Activated naive CD4-positive, alpha-beta T cell treated with anti-CD3 and anti-CD28 coated beads for 36 hours (primary cell): ENCODE measurements at places on chromosomes 4 and X.

DNA sequence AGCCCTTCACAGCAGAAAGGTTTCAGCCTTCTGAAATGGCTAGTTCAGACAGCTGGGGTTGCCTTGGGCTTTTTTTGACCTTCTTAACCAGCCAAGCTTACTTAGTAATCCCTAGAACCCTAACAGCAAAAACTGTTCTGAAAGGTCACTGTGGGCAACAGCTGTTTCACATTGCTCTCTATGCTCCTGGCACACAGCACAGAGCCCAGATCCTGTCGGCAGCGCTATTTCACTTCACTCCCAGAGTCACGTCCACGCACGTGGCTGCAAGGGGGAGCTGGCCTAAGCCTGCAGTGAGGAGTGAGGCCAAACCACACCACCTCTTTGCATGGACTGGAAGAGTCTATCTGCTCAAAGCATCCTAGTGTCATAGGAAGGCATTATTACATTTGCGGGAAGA, 32.0 kb upstream of the STS start:
- no peak for DNase-seq

DNA sequence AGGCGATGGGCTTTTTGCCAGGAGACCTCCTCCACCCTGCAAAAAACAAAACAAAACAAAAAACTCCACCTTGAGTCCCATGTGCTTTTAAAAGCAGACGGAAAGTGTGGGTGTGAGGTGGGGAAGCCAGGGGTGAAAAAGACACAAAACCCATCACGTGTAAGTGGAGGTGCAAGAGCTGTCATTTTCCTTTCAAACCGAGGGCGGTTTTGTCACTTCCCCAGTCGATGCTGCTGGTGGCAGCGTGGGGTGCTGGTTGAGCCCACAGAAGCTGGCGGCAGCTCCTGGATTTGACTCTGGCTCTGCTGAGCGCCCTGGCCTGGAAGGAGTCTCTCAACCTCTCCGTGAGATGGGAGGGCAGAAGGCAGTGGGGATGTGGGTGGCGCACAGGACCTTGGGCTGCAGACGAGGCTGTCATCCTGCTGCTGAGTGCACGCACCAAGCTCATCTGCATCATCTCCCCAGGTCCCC, 110.0 kb downstream of the PSAPL1 start:
- no peak for DNase-seq

GRCh38 chr4:138499627-138500026, 257.5 kb upstream of the SLC7A11 start:
- no peak for DNase-seq

GRCh38 chr4:90246816-90247215, 119.6 kb downstream of the CCSER1 start:
- no peak for DNase-seq

DNA sequence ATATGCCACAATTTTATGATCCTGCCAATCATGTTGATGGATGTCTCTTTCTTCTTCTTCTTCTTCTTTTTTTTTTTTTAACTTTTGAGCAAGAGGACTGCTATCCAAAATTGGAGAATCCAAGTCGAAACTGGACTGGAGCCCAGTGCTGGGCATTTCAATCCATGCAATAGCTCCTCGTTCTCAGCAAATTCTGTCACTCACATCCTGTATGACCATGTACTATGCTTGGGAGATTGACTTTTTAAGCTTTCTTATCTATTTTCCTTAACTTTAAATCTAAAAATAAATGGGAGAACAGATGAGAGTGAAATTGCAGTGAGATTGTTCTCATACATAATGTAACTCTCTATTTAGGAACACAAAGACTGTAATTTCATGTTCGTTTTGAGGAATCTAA, 123.0 kb upstream of the PUDP start:
- no peak for DNase-seq

DNA sequence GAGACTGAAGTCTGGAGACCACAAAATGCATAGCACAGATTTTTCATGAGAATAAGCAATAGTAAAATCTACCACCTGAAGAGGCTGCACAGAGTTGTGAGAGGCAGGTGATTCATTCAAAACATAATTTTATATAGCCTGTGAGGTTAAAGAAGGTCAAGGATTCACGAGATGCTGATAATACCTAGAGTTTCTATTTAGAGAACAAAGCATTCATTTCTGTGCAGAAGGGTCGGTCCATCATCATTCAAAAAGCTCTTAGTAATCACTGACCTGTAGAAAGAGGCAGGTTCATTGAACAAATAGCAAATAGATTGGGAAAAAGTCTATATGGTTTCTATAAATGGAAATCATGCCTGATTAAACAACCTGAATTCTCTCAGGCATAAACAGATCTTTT, 26.6 kb downstream of the GABRB1 start:
- DNase-seq = no peak

DNA sequence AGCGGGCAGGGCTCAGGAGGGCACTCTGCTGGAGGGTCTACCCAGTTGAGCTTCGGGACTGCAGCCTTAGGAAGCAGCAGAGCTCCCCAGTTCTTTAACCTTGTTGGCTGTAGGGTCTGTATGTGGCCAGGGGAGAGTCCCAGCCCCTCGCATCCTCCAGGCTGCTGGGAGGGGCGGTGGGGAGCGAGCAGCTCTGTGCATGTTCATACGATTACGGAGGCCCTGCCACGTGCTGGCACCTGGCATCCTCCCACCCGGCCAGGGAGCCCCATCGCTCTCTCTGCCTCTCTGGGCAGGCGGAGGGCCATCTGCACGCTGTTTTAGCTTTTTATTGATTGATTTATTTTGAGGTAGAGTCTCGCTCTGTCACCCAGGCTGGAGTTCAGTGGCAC, 21.2 kb downstream of the NSG1 start:
- no peak for DNase-seq

GRCh38 chrX:24190500-24191156, 41.1 kb downstream of the ZFX start:
- no peak for DNase-seq

- DNase-seq = no peak
Measured at GRCh38 chrX:122464341-122464740, 719.7 kb upstream of the GRIA3 start.

- DNase-seq = no peak
Measured at GRCh38 chrX:41589634-41590270, 99.0 kb upstream of the GPR34 start.

- no peak for DNase-seq
Measured at GRCh38 chr4:160235285-160235684, 1132.4 kb downstream of the RAPGEF2 start.
